Ascending aorta (tissue), 2 donors: ENCODE measurements at places on chromosomes 12 and 14. TPM values are rescaled to one million over a fixed set of nuclear protein-coding genes. Genes with fewer than 3 reads are reported as not detected.

- peak overlapping the region; percentile 37 for H3K4me3 ChIP-seq
- H3K4me1 ChIP-seq, result peaks cover 79% of the 10 kb centered on the region
- H3K27me3 ChIP-seq, result no peaks in the 10 kb centered on the region
- DNase-seq, result peak; percentile 86
Measured at GRCh38 chr12:57148469-57149244, 1.2 kb upstream of the LRP1-AS start.

- H3K27me3 ChIP-seq, result no peaks in the 10 kb centered on the region
- no peak overlapping the region for H3K4me3 ChIP-seq
Measured at GRCh38 chr14:21236948-21237797, 32.1 kb downstream of the HNRNPC start.

- no peak overlapping the region for H3K27ac ChIP-seq
- no peak for DNase-seq
- no peaks in the 10 kb centered on the region for H3K4me1 ChIP-seq
- H3K27me3 ChIP-seq, result no peaks in the 10 kb centered on the region
- no peak overlapping the region for H3K4me3 ChIP-seq
Measured at GRCh38 chr14:76112889-76113624, 38.7 kb upstream of the GPATCH2L start.

GRCh38 chr12:47650469-47650868, 55.4 kb downstream of the RPAP3 start:
- H3K36me3 ChIP-seq, result no peaks in the 10 kb centered on the region
- no peak for DNase-seq
- H3K4me1 ChIP-seq, result peaks cover 2% of the 10 kb centered on the region
- no peak overlapping the region for H3K27ac ChIP-seq
- H3K4me3 ChIP-seq, result no peak overlapping the region

DNA sequence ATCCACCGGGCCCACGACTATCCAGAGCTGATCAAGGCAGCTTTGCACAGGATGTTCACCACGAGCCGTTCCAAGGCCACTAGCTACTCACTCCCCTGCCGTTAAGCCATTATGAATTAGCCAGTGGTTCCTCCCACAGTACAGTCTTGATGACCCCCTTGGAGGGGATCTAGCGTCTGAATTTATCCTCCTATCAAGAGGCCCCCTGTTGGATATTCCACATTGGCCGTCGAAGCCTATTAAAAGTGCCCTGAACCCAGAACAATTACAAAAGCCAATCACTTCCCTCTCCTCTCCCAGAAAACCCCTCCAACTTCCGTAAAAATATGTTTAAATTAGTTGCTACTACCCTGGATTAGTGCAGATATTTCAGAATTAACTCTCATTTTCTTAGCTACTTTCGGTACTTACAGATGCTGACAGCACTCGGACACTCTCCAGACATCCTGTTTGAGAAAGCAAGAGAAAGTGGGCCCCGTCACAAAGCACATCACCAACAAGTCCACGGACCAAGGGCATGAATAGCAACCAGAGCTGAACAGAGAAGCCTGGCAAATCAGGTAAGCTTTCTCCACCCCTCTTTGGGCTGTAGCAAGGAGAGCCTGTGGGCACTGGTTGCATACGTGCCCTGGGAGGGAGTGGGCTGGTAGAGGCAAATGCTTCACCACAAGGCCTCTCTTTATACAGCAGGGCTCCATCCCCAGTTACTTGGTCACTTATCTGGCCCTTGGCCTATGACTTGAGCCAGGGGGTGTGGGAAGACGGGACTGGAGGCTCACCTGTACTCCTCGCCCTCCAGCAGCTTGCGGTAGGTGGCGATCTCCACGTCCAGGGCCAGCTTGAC, 5.3 kb downstream of the KRT3 start:
- no peaks in the 10 kb centered on the region for H3K4me1 ChIP-seq
- no peak overlapping the region for H3K4me3 ChIP-seq
- no peaks in the 10 kb centered on the region for H3K36me3 ChIP-seq
- no peak overlapping the region for H3K27ac ChIP-seq
- H3K27me3 ChIP-seq, result no peaks in the 10 kb centered on the region

DNA sequence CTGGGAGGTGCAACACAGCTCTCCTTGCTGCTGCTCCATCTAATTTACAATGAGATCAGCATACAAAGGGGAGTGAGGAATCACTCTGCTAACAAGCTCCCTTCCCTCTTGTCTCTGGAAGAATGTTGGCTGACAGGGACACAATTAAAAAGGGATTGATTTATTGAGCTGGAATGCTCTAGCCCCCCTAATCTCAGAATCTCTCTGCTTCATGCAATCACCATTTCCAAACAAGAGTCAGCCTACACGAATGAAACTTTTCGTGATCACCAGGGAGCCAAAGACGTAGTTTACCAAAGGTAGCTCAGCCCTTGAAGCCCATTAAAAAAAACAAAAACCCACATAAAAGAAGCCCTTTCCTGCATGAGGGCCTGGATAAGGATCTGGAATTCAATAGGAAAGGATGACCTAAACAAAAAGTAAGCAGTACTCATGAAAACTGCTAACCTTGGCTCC, 223.8 kb downstream of the C12orf75 start:
- H3K4me1 ChIP-seq, result no peaks in the 10 kb centered on the region
- H3K36me3 ChIP-seq, result no peaks in the 10 kb centered on the region
- no peaks in the 10 kb centered on the region for H3K27me3 ChIP-seq
- H3K4me3 ChIP-seq, result no peak overlapping the region

- H3K4me3 ChIP-seq, result no peak overlapping the region
- no peak for DNase-seq
- H3K27ac ChIP-seq, result no peak overlapping the region
- H3K27me3 ChIP-seq, result no peaks in the 10 kb centered on the region
Measured at GRCh38 chr14:94021416-94022157, 4.6 kb upstream of the OTUB2 start.

- no peaks in the 10 kb centered on the region for H3K36me3 ChIP-seq
- H3K27me3 ChIP-seq, result no peaks in the 10 kb centered on the region
- DNase-seq, result no peak
- no peaks in the 10 kb centered on the region for H3K4me1 ChIP-seq
- H3K4me3 ChIP-seq, result no peak overlapping the region
- no peak overlapping the region for H3K27ac ChIP-seq
Measured at GRCh38 chr12:108213871-108214445, 84.9 kb downstream of the WSCD2 start.

DNA sequence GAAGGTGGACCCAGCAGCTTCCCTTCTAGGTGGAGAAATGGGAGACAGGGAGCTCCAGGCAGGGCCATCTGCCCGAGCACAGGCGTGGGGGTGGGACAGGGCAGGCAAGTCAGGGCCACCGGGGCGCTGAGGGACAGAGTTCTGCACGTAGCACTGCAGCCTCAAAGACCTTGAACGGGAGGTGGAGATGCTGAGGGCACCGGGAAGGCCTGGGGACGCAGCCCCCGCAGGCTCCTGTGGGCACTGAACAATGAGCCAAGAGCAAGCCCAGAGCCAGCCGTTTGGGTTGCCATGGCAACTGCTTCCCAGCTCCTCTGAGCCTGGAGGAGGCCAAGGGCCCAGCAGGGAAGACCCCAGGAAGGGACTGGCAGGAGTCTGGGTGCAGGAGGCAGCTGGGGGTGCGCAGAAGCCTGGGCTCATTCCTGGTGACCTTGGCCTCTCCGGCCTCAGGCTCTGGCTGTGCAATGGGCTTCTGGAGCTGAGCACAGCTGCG, 3.4 kb downstream of the LBHD2 start:
- no peak overlapping the region for H3K27ac ChIP-seq
- no peaks in the 10 kb centered on the region for H3K27me3 ChIP-seq
- H3K4me3 ChIP-seq, result no peak overlapping the region
- H3K4me1 ChIP-seq, result no peaks in the 10 kb centered on the region

GRCh38 chr12:5637698-5638097, 205.8 kb downstream of the NTF3 start:
- no peak for DNase-seq
- no peaks in the 10 kb centered on the region for H3K27me3 ChIP-seq
- no peak overlapping the region for H3K27ac ChIP-seq

GRCh38 chr12:93122569-93123091, 193.5 kb upstream of the EEA1 start:
- DNase-seq, result no peak
- H3K4me1 ChIP-seq, result peaks cover 18% of the 10 kb centered on the region
- no peaks in the 10 kb centered on the region for H3K36me3 ChIP-seq
- no peak overlapping the region for H3K4me3 ChIP-seq
- H3K27me3 ChIP-seq, result no peaks in the 10 kb centered on the region

GRCh38 chr12:45585522-45586230, 143.8 kb upstream of the ARID2 start:
- no peak for DNase-seq
- no peaks in the 10 kb centered on the region for H3K36me3 ChIP-seq
- no peak overlapping the region for H3K27ac ChIP-seq
- H3K27me3 ChIP-seq, result no peaks in the 10 kb centered on the region
- no peak overlapping the region for H3K4me3 ChIP-seq
- H3K4me1 ChIP-seq, result no peaks in the 10 kb centered on the region

DNA sequence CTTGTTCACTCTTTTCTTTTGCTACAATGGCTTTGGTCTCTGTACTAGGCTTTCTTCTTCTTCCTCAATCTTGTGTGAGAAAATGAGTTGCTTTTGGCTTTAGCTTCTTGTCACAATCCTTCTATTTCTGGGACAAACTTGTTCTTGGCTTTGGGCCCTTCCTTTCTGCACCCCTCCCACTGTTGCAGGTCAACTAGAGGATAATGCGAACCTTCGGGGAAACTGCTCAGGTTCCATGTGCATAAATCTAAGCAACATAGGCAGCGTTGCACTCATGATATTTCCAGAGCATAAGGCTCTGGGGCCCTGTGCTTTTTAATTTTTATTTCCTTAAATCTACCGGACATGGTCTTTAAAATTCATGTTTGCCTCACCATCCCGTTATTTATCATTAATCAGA, 89.8 kb upstream of the LRIG3 start:
- H3K4me1 ChIP-seq, result no peaks in the 10 kb centered on the region
- no peak for DNase-seq
- H3K27ac ChIP-seq, result no peak overlapping the region
- no peaks in the 10 kb centered on the region for H3K36me3 ChIP-seq
- H3K4me3 ChIP-seq, result no peak overlapping the region

- DNase-seq, result no peak
- H3K4me1 ChIP-seq, result no peaks in the 10 kb centered on the region
- H3K4me3 ChIP-seq, result no peak overlapping the region
- H3K36me3 ChIP-seq, result no peaks in the 10 kb centered on the region
- no peaks in the 10 kb centered on the region for H3K27me3 ChIP-seq
Measured at GRCh38 chr14:61683108-61683507, 12.2 kb upstream of the HIF1A start.

- peaks cover 58% of the 10 kb centered on the region for H3K4me1 ChIP-seq
- no peak overlapping the region for H3K4me3 ChIP-seq
- peak overlapping the region; percentile 97 for H3K27ac ChIP-seq
- H3K36me3 ChIP-seq, result no peaks in the 10 kb centered on the region
- no peak for DNase-seq
Measured at GRCh38 chr14:74614508-74615495, 2.8 kb upstream of the LTBP2 start.

DNA sequence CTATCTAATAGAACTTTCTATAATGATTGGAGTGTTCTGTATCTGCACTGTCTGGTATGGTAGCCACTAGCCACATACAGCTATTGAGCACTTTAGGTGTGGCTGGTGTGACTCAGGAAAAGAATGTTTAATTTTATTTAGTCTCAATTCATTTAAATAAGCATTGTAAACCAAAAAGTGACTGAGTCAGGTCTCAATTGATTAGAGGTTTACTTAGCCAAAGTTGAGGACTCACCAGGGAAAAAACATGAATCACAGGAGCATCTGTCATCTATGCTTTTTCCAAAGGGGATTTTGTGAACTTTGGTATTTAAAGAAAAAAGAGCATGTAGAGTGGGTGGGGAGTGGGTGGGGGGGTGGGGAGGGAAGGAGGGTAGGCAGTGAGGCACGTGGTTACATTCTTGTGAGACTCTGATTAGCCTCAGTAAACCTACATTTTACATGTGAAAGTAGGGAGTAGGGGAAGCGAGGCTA, 473.1 kb downstream of the ATP23 start:
- H3K36me3 ChIP-seq, result no peaks in the 10 kb centered on the region
- no peak overlapping the region for H3K4me3 ChIP-seq
- DNase-seq, result no peak
- H3K27me3 ChIP-seq, result no peaks in the 10 kb centered on the region
- peak overlapping the region; percentile 51 for H3K27ac ChIP-seq

- no peak for DNase-seq
- peaks cover 31% of the 10 kb centered on the region for H3K4me1 ChIP-seq
- H3K27me3 ChIP-seq, result no peaks in the 10 kb centered on the region
- no peaks in the 10 kb centered on the region for H3K36me3 ChIP-seq
- no peak overlapping the region for H3K4me3 ChIP-seq
Measured at GRCh38 chr12:29711381-29711780, 72.4 kb downstream of the TMTC1 start.

DNA sequence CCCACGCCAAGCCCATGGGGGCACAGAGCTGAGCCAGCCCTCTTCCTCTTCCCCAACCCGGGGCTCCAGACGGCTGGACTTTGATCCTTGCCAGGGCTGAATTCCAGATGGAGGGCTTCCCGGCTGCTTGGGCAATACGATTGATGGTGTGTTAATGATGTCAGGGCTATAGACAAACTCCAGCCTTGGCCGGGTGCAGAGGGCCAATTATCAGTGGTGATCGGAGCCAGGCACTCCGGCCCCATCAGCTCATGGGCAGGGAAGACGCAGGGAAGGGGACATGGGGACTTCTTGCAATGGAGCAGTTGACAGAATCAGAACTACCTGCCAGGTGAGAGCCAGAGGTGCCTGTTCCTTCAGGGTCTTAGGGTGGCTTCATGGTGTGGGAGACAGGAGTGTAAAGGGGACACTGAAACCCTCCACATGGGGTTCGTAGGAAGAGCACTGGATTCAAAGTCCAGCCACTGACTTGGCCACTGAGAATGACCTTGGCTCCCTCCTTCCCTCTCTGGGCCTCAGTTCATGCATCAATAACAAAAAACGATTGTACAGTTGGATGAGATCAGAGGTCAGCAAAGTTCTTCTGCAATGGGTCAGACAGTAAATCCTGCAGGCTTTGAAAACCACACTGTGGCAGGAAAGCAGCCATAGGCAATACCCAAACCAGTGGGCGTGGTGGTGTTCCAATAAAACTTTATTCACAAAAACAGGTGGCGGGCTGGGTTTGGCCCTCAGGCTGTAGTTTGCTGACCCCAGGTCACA, 333.7 kb downstream of the MED13L start:
- H3K27ac ChIP-seq, result no peak overlapping the region
- H3K4me3 ChIP-seq, result no peak overlapping the region
- H3K27me3 ChIP-seq, result no peaks in the 10 kb centered on the region
- no peak for DNase-seq
- no peaks in the 10 kb centered on the region for H3K4me1 ChIP-seq

GRCh38 chr12:32698285-32698684, 19.2 kb downstream of the DNM1L start:
- H3K27ac ChIP-seq, result no peak overlapping the region
- no peaks in the 10 kb centered on the region for H3K4me1 ChIP-seq
- H3K27me3 ChIP-seq, result no peaks in the 10 kb centered on the region
- H3K36me3 ChIP-seq, result peaks cover 5% of the 10 kb centered on the region
- DNase-seq, result no peak

The HSP90AA1 gene
- total RNA-seq, result 120 TPM

The LYZ gene
- 4.5 TPM for total RNA-seq

The OR4E2 gene
- total RNA-seq, result not detected

The KLHDC1 gene
- total RNA-seq, result not detected

The PLEKHD1 gene
- total RNA-seq, result not detected

The KLRD1 gene
- 0.11 TPM for total RNA-seq

The KRT77 gene
- not detected for total RNA-seq

The LGR5 gene
- 1.5 TPM for total RNA-seq

The TAS2R42 gene
- total RNA-seq, result not detected
